ENCODE measurements at places on chromosomes 16 and 17.

GRCh38 chr17:17567631-17568030 is 23.9 kb downstream of the PEMT start:
- no peaks in the 10 kb centered on the region for H3K27me3 ChIP-seq
- no peaks in the 10 kb centered on the region for H3K36me3 ChIP-seq
- H3K4me1 ChIP-seq: no peaks in the 10 kb centered on the region
- no peak overlapping the region for H3K4me3 ChIP-seq

DNA sequence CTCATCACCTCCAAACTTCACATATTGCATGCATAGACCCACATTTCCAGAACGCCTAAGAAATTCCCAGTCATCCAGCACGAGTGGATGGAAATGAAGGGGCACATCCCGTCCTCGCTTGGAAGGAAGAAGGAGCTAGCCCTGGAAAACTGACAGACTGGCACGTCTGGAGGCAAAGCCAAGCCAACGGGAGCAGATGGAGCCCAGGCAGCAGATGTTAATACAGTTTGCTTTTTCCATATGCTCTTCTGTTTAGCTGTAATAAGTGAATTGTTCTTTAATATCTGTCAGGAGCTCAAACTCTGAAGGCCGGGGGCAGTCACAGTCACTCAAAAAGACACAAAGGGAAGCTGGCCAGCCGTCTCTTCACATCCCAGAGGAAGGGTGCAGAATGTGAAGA is 187.7 kb downstream of the XYLT1 start:
- DNase-seq: no peak
- H3K36me3 ChIP-seq: no peaks in the 10 kb centered on the region
- H3K4me3 ChIP-seq: no peak overlapping the region
- H3K27ac ChIP-seq: no peak overlapping the region
- no peaks in the 10 kb centered on the region for H3K27me3 ChIP-seq

DNA sequence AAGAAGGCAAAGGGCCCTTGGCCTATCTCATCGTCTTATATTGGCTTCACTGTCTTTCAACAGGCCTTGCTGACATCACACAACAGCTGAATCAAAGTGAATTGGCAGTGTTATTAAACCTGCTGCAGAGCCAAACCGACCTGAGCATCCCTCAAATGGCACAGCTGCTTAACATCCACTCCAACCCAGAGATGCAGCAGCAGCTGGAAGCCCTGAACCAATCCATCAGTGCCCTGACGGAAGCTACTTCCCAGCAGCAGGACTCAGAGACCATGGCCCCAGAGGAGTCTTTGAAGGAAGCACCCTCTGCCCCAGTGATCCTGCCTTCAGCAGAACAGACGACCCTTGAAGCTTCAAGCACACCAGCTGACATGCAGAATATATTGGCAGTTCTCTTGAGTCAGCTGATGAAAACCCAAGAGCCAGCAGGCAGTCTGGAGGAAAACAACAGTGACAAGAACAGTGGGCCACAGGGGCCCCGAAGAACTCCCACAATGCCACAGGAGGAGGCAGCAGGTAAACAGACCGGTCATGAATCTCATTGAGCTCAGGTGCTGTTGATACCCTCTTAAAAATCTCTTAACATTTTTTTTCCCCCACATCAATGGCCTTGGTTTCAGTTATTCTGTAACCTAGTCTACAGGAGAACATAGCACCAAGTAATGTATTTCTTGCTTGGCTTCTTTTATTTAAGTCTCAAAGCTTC is 64.7 kb downstream of the CDK12 start:
- H3K4me1 ChIP-seq: no peaks in the 10 kb centered on the region
- H3K27me3 ChIP-seq: no peaks in the 10 kb centered on the region
- no peak overlapping the region for H3K4me3 ChIP-seq
- H3K36me3 ChIP-seq: peaks cover 60% of the 10 kb centered on the region

- no peak for DNase-seq
- H3K36me3 ChIP-seq: no peaks in the 10 kb centered on the region
- H3K27ac ChIP-seq: no peak overlapping the region
Observed at GRCh38 chr17:20159406-20160069, 150.4 kb downstream of the SPECC1 start.

DNA sequence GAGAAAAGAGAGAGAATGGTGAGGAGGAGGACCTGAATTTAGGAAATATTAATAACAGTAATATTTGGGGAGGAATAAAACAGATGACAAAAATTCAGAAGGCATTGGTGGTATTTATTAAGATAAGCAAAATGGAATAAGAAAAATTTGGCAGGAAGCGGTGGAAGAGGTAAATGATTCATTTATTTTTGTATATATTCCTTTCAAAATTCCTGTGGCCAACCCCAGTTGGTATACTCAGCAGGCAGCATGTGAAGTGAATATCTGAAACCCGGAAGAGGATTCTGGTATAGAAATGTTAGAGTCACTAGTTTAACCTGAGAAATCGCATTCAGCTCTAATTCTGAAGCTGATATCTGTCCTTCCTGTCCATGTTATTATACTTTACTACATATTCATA is 792.0 kb downstream of the KCNJ2 start:
- H3K4me3 ChIP-seq: no peak overlapping the region
- H3K36me3 ChIP-seq: no peaks in the 10 kb centered on the region
- peak; percentile 58 for DNase-seq
- H3K27ac ChIP-seq: no peak overlapping the region
- no peaks in the 10 kb centered on the region for H3K27me3 ChIP-seq
- no peaks in the 10 kb centered on the region for H3K4me1 ChIP-seq

DNA sequence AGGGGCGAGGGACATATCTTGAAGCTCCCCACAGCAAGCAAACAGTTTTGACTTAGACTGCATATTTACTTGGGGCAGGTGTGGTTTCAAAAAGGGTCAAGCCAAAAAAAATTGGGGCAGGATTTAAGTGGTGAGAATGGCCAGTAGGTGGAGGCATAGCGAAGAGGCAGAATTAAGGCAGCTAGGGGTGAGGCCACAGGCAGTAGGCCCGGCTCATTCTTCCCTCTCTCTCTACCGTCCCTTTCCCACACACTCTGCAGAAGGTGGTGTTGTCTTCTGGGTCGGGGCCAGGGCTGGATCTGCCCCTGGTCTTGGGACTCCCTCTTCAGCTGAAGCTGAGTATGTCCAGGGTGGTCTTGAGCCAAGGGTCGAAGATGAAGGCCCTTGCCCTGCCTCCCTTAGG is 2.6 kb downstream of the SHBG start:
- H3K27ac ChIP-seq: no peak overlapping the region
- no peaks in the 10 kb centered on the region for H3K36me3 ChIP-seq
- no peak overlapping the region for H3K4me3 ChIP-seq
- no peaks in the 10 kb centered on the region for H3K4me1 ChIP-seq
- H3K27me3 ChIP-seq: no peaks in the 10 kb centered on the region

- H3K27ac ChIP-seq: no peak overlapping the region
- H3K4me1 ChIP-seq: no peaks in the 10 kb centered on the region
- no peak overlapping the region for H3K4me3 ChIP-seq
- no peaks in the 10 kb centered on the region for H3K36me3 ChIP-seq
- DNase-seq: no peak
- no peaks in the 10 kb centered on the region for H3K27me3 ChIP-seq
Observed at GRCh38 chr17:9977180-9977575, 72.1 kb upstream of the RCVRN start.

DNA sequence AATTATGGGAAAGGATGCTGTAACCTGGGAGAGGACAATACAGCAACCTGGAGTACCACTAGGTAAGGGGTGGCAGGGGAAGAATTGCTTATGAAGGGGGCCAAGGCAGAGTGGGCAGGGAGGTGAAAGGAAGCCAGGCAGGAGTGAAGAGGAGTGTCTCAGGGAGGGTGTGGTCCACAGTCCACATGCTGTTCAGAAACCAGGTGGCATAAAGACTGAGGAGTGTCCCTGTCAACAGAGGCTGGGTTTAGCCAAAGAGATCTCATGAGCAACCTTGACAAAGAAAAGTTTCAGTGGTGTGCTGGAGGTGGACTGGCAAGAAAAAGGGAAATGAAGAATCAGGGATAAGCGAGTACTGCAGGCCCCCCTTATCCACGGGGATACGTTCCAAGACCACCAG is 88.4 kb downstream of the SPACA3 start:
- no peaks in the 10 kb centered on the region for H3K27me3 ChIP-seq
- no peak for DNase-seq
- H3K27ac ChIP-seq: no peak overlapping the region

GRCh38 chr17:72510351-72511016 is 389.7 kb downstream of the SOX9 start:
- H3K36me3 ChIP-seq: no peaks in the 10 kb centered on the region
- peaks cover 52% of the 10 kb centered on the region for H3K4me1 ChIP-seq
- no peak overlapping the region for H3K4me3 ChIP-seq
- DNase-seq: peak; percentile 54
- no peaks in the 10 kb centered on the region for H3K27me3 ChIP-seq

- peak overlapping the region; percentile 38 for H3K27ac ChIP-seq
- H3K36me3 ChIP-seq: no peaks in the 10 kb centered on the region
- no peaks in the 10 kb centered on the region for H3K27me3 ChIP-seq
- H3K4me3 ChIP-seq: no peak overlapping the region
Observed at GRCh38 chr16:27285676-27286196, 17.2 kb upstream of the NSMCE1 start.

- DNase-seq: no peak
- H3K4me1 ChIP-seq: no peaks in the 10 kb centered on the region
- H3K36me3 ChIP-seq: no peaks in the 10 kb centered on the region
- H3K4me3 ChIP-seq: no peak overlapping the region
- peaks cover 14% of the 10 kb centered on the region for H3K27me3 ChIP-seq
Observed at GRCh38 chr16:84262031-84262430, 22.2 kb upstream of the KCNG4 start.

GRCh38 chr16:29824589-29825144 is 4.4 kb downstream of the MVP start:
- H3K27ac ChIP-seq: peak overlapping the region; percentile 89
- peak overlapping the region; percentile 37 for H3K4me3 ChIP-seq
- H3K4me1 ChIP-seq: peaks cover 58% of the 10 kb centered on the region
- DNase-seq: peak; percentile 77
- H3K36me3 ChIP-seq: no peaks in the 10 kb centered on the region

GRCh38 chr17:27217631-27218030 is 76.3 kb upstream of the WSB1 start:
- no peaks in the 10 kb centered on the region for H3K4me1 ChIP-seq
- no peak for DNase-seq
- no peaks in the 10 kb centered on the region for H3K36me3 ChIP-seq
- peaks cover 3% of the 10 kb centered on the region for H3K27me3 ChIP-seq

GRCh38 chr17:40191237-40192208 is 14.3 kb downstream of the RAPGEFL1 start:
- H3K4me3 ChIP-seq: peak overlapping the region; percentile 56
- peaks cover 2% of the 10 kb centered on the region for H3K36me3 ChIP-seq
- no peaks in the 10 kb centered on the region for H3K27me3 ChIP-seq
- DNase-seq: peak; percentile 70

DNA sequence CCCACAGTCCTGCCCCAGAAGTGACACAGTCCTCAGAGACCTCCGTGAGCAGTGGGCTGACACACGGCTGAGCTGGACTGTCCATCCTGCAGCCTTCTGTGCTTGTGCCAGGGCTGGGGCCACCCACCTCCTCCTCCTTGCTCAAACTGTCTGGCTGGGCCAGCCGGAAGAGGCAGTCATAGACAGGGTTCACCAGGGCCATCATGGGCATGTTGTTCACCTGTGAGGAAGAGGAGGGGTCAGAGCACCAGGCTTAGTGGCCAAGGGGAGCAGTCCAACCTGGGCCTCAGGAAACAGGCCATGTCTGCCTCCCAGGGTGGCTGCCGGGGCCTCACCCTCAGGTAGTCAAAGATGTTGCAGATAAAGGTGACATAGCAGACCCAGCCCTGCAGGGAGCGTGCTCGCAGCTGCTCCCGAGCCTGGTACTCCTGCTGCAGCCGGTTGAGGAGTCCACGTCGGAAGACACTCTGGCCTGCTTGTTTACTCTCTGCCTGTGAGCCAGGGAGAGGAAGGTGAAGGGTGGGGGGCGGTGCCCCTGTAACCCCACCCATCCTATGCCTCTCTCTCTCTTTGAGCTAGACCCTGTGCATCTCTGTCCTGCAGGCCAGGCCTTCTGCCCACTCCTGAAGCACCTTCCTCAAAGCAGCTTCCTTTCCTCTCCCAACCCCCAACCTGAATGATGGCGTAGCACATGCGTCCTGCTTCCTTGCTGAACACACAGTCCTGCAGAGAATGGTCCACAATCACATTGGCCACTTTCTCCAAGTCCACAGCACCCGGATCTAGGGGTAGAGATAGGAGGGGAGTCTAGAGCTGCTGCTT is 3.4 kb downstream of the MIF4GD start:
- H3K27ac ChIP-seq: no peak overlapping the region
- no peak overlapping the region for H3K4me3 ChIP-seq
- H3K27me3 ChIP-seq: no peaks in the 10 kb centered on the region
- no peak for DNase-seq

GRCh38 chr16:65815707-65816106 is 550.8 kb upstream of the CDH5 start:
- DNase-seq: no peak
- H3K36me3 ChIP-seq: no peaks in the 10 kb centered on the region
- H3K27ac ChIP-seq: no peak overlapping the region
- no peaks in the 10 kb centered on the region for H3K4me1 ChIP-seq
- H3K27me3 ChIP-seq: no peaks in the 10 kb centered on the region

Data from astrocyte (in vitro differentiated cells and primary cell).